ENCODE measurements at places on chromosomes 5 and 9.

DNA sequence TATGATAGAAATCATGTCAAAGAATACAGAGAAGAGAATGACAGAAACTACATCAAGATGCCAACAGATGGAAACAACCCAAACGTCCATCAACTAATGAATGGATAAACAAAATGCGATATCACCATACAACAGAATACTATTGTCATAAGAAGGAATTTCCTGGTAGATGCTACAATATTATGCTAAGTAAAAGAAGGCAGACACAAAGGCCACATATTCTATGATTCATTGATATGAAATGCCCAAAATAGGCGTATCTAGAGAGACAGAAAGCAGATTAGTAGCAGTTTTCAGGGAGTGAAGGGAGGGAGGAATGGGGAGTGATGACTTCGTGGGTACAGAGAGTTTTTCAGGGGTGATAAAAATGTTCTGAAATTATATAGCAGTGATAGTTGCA is 58.3 kb upstream of the AKNA start:
- DNase-seq = peak; percentile 48

DNA sequence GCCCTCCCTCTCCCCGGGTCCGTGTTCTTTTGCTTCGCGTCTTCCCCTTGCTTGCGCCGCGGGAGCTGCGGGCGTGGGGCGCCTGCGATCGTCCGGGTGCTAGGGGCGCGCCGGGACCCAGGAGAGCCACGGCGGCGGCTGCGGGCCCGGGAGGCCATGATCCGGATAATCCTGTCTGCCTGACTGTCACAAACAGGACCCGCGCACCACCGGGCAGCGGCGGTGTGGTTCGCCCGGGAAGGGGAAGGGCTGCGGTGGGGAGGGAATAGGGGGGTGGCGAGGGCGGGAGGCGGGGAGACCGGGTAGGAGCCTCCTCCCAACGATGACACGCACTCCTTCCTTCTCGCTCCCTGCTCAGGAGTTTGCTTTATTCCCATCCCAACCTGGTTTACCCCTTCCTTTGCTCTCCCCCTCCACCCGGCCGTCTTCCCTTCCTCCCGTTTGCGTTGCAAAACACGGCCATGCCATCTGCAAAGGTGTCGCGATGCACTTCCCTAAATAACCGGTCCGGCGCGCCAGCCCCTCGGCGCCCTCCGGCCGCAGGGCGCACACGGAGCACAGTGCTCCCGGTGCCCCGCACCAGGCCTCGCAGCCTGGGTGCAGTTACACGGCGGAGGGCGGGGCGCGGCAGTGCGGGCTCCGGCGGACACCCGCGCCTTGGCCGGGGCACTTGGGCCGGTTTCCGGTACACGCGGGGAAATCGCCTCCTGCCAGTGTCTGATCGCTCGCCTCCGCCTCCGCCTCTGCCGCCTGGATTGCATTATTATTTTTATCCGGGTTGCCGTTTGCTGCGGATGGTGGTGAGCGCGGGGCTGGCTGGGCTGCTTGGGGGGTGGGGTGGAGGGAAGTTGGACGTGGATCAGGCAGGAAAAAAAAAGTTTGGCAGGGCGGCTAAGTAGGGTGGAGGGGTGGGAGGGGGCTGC is 1.5 kb downstream of the SMARCA2 start:
- peak; percentile 88 for DNase-seq

GRCh38 chr5:17359451-17360011 is 138.5 kb upstream of the TAF11L2 start:
- DNase-seq = no peak

- no peak for DNase-seq
These were observed 123.9 kb downstream of the SLIT3 start for GRCh38 chr5:169176709-169177694.

GRCh38 chr5:7753596-7753995 is 97.3 kb downstream of the CFAP90 start:
- DNase-seq = no peak
